Ascending aorta (tissue), 2 donors: ENCODE measurements at places on chromosomes 6 and 20.
A peak's percentile ranks its signal among the peaks of the same experiment; 100 is the strongest.

DNA sequence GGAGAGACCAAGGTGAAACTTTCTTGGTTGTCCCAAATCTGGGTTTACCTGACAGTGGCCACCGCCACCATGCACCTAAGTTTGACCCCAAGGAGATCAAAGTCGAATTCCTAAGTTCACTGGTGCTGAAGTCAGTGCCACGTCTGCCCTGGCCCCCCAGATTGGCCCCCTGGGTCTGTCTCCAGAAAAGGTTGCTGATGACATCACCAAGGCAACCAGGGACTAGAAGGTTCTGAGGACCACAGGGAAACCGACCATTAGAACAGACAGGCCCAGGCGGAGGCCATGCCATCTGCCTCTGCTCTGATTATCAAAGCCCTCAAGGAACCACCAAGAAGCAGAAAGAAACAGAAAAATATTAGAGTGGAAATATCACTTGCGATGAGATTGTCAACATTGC, 91.2 kb downstream of the DLL1 start:
- H3K27me3 ChIP-seq: no peaks in the 10 kb centered on the region
- H3K4me3 ChIP-seq: no peak overlapping the region
- no peaks in the 10 kb centered on the region for H3K36me3 ChIP-seq

GRCh38 chr6:157832250-157832967, 9.4 kb downstream of the SNX9 start:
- no peak overlapping the region for H3K4me3 ChIP-seq
- no peak overlapping the region for H3K27ac ChIP-seq
- H3K36me3 ChIP-seq: no peaks in the 10 kb centered on the region
- peaks cover 22% of the 10 kb centered on the region for H3K4me1 ChIP-seq
- H3K27me3 ChIP-seq: no peaks in the 10 kb centered on the region
- no peak for DNase-seq

- DNase-seq: peak; percentile 67
- H3K27ac ChIP-seq: peak overlapping the region; percentile 87
- no peaks in the 10 kb centered on the region for H3K27me3 ChIP-seq
- peak overlapping the region; percentile 85 for H3K4me3 ChIP-seq
Measured at GRCh38 chr6:159788753-159789376, 537 bp downstream of the TCP1 start.

DNA sequence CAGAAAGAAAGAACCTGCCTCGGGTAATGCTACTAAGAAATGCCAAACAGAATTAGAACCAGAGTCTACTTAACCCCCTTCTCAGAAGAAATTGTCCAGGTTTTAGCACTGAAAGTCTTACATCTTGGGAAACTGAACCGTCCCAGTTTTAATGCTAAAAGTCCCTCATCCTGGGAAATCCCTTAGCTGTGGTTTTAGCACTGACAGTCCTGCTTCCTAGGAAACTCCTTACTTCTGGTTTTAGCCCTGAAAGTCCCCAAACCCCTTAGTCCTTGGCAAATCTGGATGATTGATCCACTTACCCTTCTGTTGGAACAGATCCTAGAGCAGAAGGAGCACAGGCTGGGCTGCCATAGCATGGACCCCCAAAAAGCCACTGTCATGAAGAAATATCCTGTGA, 4.8 kb upstream of the TMEM14A start:
- H3K36me3 ChIP-seq: no peaks in the 10 kb centered on the region
- no peak overlapping the region for H3K4me3 ChIP-seq
- no peak overlapping the region for H3K27ac ChIP-seq
- peaks cover 15% of the 10 kb centered on the region for H3K4me1 ChIP-seq

DNA sequence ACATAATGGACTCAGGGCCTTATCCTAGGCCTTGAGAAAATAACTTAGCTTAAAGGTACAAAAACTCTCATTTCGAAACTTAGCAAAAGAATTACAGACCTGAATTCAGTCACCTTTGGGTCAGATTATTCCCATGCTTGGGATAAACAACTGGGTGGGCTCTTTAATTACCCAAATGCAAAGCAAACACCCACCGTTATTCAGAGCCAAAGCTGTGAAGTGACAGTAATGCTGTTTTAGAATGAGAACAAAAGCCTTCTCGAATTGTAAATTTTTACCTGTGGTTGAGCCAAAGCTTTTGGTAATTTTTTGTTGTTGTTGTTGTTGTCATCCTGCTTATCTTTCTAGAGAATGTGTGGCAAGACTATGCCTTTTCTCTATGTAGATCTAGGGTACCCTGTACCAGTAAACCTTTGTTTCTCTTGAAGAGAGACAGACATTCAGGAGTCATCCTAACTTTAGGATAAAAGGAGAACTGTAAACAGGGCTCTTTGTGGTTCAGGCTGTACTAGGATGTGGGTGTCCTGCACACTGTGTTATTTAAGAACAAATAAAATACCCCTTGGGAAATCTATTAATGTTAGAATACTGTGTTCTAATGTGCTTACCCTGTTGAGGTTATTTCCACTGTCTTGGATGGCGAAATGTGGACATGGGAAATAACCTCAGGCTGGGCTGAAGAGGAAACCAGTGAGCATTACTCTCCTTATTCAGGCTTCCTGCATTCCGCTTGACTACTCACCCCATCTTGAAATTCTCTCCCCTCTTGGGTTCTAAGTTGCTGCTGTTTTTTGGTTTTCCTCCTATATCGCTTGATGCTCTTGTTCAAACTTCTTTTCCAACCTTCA, 480.7 kb downstream of the CD83 start:
- no peaks in the 10 kb centered on the region for H3K4me1 ChIP-seq
- H3K27ac ChIP-seq: no peak overlapping the region
- no peak overlapping the region for H3K4me3 ChIP-seq
- H3K27me3 ChIP-seq: no peaks in the 10 kb centered on the region

DNA sequence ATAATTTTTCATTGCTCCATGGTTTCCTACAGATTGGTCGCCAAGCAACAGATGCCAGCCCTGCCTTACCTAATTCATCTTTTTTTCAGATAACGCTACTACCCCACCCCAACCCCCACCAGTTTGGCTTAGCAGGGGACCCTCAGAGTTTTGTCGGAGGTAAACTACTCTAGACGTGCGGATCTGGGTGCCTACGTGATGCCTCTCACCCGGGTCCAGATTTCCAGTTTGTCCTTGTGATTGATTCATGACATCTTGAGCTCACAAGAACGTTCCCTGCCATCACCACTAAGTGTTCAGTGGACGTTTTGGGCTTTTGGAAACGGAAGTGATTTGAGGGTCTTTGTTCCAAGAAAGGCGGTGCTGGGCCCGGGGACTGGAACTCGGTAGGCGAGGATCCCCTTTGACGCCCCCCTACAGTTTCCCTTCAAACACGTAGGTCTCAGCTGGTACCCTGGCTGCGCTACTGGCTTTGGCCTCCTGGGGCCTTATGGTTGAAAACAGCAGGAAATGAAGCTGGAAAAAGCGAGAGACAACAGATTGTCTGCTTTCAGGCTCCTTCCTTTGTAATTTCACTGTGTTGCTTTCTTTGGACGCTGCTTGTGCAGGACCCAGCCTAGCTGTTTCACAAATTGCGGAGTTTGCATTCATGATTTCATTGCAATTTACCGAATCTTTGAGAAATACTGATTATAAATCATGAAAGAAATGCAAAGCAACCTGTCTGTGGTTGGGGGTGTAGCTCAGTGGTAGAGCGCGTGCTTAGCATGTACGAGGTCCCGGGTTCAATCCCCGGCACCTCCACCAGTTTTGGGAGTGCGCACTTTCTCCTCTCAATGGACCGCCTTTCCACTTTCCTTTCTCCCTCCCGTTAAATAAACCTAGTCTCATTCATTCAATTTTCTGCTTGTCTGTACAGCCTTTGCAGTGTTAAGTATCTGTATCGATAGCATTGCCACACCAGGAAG, 81.0 kb downstream of the GPX5 start:
- H3K27me3 ChIP-seq: no peaks in the 10 kb centered on the region
- DNase-seq: no peak
- no peak overlapping the region for H3K27ac ChIP-seq
- no peaks in the 10 kb centered on the region for H3K4me1 ChIP-seq
- H3K36me3 ChIP-seq: no peaks in the 10 kb centered on the region

DNA sequence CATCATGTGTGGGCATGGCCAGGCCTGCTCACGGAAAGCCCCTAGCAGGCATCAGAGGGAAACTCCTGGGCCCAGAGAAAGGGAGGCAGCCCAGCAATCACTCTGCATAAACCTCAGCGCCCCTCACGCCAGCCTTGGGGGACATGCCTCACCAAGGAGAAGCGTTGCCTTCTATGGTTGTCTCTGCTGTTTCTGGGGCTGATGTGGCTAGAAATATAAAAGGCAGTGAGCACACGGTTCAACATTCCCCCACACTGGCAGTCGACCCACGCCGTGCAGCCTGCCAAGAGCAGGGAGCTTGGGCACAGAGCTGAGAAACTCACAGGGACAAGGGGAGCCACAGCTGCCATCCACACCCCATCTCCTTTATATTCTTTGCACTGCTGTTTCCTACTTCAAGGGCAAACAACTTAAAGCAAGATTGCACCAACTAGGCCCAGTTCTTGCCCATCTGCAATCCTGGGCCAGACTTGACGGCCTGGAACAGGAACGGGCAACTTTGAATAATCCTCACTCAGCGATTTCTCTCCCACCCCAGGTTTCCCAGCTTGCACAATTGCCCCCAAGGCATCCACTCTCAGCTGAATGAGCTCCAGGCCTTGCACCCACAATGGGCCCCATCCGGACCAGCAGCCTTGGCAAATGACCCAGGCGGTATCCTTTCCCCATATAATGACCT, 35.5 kb upstream of the FOXC1 start:
- peak overlapping the region; percentile 84 for H3K27ac ChIP-seq
- no peaks in the 10 kb centered on the region for H3K36me3 ChIP-seq
- peaks cover 18% of the 10 kb centered on the region for H3K4me1 ChIP-seq
- DNase-seq: no peak

DNA sequence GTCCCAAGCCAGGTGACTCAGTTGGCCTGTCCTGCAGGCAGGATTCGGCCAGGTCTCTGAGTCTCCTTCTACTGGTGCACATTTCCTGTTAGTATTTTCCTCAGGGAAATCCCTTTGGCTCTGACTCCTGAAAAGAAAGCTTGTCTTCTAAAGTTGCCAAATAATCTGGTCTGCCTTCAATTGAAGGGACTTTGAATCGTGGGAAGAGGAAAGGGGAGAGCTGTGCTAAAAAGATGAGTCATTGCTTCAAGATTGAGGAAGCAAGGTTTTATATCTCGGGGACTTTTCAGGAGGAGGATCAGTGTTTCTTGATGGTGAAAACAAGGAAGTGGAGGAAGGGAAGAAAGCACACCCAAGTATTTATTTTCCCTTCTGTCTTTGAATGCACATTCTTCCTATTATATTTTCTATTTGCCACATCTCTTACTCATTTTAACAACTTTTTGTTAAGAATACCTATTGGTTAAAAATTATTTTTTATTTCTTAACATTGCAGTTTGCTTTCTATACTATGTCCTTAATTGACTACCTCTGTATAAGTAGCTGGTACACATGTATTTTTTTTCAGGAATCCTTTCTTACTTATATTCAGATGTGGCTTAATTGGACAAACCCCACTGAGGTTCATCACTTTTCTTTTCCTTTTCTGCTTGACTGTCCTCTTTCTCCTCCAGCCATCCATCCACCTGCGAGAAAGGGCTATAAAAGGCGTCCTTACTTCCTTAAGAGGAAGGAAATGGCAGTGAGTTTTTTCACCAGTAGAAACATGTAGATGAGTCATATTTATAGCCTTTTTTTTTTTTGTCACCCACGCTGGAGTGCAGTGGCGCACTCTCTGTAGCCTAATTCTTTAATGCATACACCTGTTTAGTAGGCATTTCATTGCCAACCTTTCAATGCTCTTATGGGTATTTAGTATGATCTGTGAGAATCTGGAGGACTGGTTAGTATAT, 15.0 kb upstream of the IFNGR1 start:
- peaks cover 13% of the 10 kb centered on the region for H3K4me1 ChIP-seq
- no peaks in the 10 kb centered on the region for H3K36me3 ChIP-seq
- peak overlapping the region; percentile 36 for H3K27ac ChIP-seq
- H3K4me3 ChIP-seq: no peak overlapping the region
- H3K27me3 ChIP-seq: no peaks in the 10 kb centered on the region

DNA sequence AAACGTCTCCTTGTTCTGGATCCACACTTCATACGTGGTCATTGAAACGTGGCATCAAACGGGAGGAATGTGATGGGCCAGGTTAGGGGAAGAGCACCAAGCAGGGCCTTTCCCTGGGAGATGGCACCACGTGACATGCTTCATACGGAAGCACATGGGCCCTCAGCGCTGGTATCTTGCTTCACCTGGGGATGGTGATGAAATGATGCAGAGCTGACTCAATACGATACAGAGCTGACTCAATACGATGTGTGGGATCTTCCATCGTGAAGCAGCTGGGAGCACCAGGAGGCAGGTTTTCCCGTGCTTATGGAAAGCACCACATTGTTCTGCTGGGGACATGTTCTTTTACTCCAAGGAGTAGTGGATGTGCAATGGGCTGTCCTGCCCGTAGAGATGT, 22.5 kb upstream of the TAGAP start:
- H3K4me3 ChIP-seq: no peak overlapping the region
- no peak for DNase-seq
- H3K4me1 ChIP-seq: no peaks in the 10 kb centered on the region
- H3K27me3 ChIP-seq: no peaks in the 10 kb centered on the region
- H3K27ac ChIP-seq: no peak overlapping the region

DNA sequence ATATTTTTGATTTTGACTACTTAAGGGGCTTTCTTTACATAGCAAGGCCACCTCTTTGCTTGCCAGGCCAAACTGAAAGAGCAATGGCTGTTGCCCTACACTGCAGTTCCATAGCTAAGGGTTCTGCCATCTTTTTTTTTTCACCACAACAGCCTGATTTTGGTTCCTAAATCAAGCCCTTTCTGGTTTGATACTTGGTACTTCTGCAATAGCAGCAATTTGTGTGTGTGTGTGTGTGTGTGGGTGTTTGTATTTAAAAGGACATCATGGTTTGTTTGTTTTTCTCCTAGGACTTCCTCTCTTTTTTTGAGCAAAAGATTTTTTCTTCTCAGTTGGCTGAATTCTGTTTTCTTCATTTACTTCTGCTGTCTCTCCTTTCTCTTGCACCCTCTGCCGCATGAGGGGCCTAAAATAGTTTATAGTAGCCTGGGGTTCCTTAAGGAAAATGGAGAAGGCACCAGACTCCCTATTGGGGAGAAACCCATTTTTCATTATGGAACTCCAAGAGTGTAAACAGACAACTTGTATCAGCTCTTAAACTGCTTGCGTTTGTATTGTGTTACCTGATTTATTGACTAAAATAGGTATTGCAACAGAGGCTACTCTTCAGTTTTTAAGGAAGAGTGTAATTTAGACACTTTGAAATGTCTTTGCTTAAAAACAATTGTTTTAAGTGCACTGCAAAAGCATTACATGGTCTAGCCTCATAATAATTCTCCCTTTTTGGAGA, 12.2 kb upstream of the GCLC start:
- H3K36me3 ChIP-seq: no peaks in the 10 kb centered on the region
- no peaks in the 10 kb centered on the region for H3K4me1 ChIP-seq
- H3K4me3 ChIP-seq: no peak overlapping the region
- no peaks in the 10 kb centered on the region for H3K27me3 ChIP-seq

GRCh38 chr6:112331306-112331705, 15.8 kb upstream of the RFPL4B start:
- no peak for DNase-seq
- H3K4me3 ChIP-seq: no peak overlapping the region
- H3K27ac ChIP-seq: no peak overlapping the region
- H3K4me1 ChIP-seq: no peaks in the 10 kb centered on the region

GRCh38 chr6:100267721-100268123, 197.0 kb downstream of the SIM1 start:
- H3K36me3 ChIP-seq: no peaks in the 10 kb centered on the region
- no peaks in the 10 kb centered on the region for H3K4me1 ChIP-seq
- H3K4me3 ChIP-seq: no peak overlapping the region
- H3K27me3 ChIP-seq: no peaks in the 10 kb centered on the region
- H3K27ac ChIP-seq: no peak overlapping the region

- peak overlapping the region; percentile 32 for H3K4me3 ChIP-seq
- H3K27ac ChIP-seq: peak overlapping the region; percentile 81
- no peaks in the 10 kb centered on the region for H3K36me3 ChIP-seq
- DNase-seq: no peak
- no peaks in the 10 kb centered on the region for H3K27me3 ChIP-seq
Measured at GRCh38 chr6:90160013-90160412, 136.6 kb downstream of the BACH2 start.
